ENCODE measurements at places on chromosomes 3 and 15.

DNA sequence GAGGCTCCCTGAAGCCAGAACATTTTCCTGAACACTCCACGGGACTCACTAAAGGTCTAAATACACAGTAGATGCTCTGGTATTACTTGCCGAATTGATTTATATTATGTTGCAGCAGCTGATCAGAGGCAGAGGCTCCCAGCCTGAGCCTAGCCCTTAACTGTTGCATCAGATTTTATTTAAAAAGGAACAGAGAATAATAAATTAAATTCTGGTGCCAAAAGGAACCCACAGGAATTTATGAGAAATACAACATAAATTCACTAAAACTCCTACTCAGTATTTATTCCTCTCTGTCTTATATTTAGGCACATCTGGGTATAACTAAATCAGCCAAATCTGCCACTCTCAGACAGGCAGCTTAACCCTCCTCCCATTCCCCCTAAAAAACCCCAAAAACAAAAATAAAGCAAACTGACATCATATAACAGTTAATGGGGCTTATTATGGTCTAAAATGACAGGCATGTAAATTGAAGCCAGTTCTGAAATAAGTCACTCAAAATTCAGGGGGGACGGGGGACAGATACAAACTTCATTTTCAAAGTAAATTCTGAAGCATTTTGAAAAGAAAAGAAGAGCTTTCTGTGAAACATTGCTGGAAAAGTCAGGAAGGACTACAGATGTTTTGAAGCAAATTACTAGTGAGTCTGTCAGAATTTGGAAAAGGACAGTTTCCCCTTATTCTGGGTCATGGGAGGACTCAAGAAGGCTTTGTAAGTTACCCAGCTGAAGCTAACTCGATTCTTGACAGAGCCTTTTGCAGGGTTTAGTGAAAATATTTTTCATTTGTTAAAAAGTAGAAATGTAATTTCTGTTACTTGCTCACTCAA lies 53.8 kb upstream of the CORO2B start:
- H3K4me3 ChIP-seq: no peak overlapping the region
- peaks cover 4% of the 10 kb centered on the region for H3K27me3 ChIP-seq
- H3K4me1 ChIP-seq: peaks cover 20% of the 10 kb centered on the region
- no peaks in the 10 kb centered on the region for H3K36me3 ChIP-seq
- no peak overlapping the region for H3K27ac ChIP-seq

GRCh38 chr15:67373971-67374370 lies 119.4 kb downstream of the IQCH start:
- H3K36me3 ChIP-seq: no peaks in the 10 kb centered on the region
- no peak overlapping the region for H3K27ac ChIP-seq
- H3K4me1 ChIP-seq: no peaks in the 10 kb centered on the region
- H3K27me3 ChIP-seq: no peaks in the 10 kb centered on the region
- H3K4me3 ChIP-seq: no peak overlapping the region

DNA sequence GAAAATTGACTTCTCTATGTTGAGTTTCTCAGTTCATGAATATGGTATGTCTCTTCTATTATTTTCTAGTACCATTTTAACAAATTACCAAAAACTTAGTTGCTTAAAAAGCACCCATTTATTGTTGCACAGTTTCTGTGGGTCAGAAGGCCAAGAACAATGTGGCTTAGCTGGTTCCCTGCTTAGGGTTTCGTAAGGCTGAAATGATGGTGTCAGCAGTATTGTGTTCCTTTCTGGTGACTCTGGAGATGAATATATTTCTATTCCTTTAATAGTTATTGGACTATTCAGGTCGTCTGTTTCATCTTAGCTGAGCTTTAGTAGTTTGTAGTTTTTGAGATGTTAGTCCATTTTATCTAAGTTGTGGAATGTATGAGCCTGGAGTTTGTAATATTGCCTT lies 44.9 kb downstream of the IL1RAP start:
- no peaks in the 10 kb centered on the region for H3K4me1 ChIP-seq
- H3K36me3 ChIP-seq: peaks cover 9% of the 10 kb centered on the region
- H3K27me3 ChIP-seq: no peaks in the 10 kb centered on the region
- H3K27ac ChIP-seq: no peak overlapping the region
- DNase-seq: no peak

- H3K4me3 ChIP-seq: no peak overlapping the region
- no peak for DNase-seq
- H3K4me1 ChIP-seq: no peaks in the 10 kb centered on the region
- no peaks in the 10 kb centered on the region for H3K36me3 ChIP-seq
These were observed 42.8 kb downstream of the ALDH1L1 start for GRCh38 chr3:126137490-126138130.

DNA sequence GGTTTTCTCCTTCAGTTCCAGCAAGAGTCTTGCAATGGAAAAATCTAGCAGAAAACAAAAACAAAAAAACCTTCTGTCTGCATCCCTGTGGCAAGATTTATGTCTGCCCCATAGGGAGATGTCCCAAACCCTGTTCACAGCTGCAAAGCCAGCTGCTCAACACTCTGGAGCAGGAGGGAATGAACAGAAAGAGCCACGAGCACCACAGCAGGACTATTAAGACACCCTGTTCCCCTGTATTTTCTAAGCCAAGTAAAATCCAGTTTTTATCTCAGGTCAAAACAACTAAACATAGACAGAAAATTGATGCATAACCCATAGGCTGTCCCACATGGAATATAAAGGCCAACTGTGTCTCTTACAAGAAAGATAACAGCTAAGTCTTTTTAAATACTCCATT lies 357.9 kb downstream of the LSAMP start:
- no peaks in the 10 kb centered on the region for H3K4me1 ChIP-seq
- DNase-seq: no peak
- H3K27me3 ChIP-seq: no peaks in the 10 kb centered on the region
- no peaks in the 10 kb centered on the region for H3K36me3 ChIP-seq
- H3K4me3 ChIP-seq: no peak overlapping the region

- H3K27me3 ChIP-seq: peaks cover 1% of the 10 kb centered on the region
- H3K36me3 ChIP-seq: no peaks in the 10 kb centered on the region
These were observed 603.1 kb downstream of the MCTP2 start for GRCh38 chr15:94834494-94834893.

- no peak overlapping the region for H3K4me3 ChIP-seq
- no peak overlapping the region for H3K27ac ChIP-seq
- no peak for DNase-seq
- no peaks in the 10 kb centered on the region for H3K27me3 ChIP-seq
- no peaks in the 10 kb centered on the region for H3K36me3 ChIP-seq
These were observed 47.2 kb upstream of the EIF1B start for GRCh38 chr3:40262331-40262730.

DNA sequence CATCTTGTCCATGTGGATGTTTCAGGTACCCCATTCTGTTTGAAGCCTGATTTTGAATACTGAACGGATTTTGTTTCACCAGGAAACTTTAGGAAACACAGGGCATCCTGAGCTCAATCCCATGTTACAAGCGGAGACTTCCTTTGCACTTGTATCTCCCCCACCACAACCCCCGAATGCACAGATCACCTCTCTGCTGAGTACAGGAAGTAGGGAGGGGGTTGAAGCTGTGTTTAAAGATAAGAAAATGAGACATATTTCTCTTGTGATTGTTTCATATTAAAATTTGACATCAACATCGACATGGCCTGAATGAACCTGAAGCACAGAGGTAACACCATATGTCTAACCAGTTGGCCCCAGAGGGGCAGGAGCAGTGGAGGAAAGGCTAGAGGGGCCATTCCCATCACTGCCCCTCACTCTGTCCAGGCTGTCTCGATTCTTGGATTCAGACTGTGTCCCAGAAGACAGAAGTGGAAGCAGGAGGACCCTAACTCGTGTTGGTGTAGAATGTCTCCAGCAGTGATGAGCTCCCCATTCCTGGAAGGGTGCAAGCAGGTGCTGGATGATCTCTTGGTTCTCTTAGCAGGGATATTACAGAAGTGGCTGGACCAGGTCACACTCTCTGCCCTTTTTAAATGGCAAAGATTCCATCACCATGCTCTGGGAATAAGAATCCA lies 59.6 kb upstream of the IQSEC1 start:
- H3K36me3 ChIP-seq: no peaks in the 10 kb centered on the region
- no peak overlapping the region for H3K4me3 ChIP-seq
- DNase-seq: peak; percentile 64
- H3K27ac ChIP-seq: no peak overlapping the region
- H3K27me3 ChIP-seq: peaks cover 2% of the 10 kb centered on the region

DNA sequence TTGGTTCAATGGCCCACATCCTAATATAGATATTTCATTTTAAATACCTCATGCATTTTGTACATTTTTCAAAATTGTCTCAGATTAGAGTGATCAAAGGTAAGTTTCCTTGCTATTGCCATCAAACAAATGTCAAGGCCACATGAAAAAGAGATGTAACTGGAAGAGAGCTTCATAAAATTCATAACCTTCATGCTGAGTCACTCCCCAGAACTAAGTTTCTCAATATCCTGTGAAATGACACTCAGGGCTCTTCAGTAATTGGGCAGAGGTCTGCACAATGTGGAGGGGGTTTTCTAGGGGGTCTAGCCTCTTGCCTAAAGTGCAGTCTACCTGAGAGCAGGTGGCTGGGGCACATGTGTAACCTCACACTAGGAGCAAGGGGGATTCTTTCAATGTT lies 152.2 kb upstream of the SLC2A2 start:
- no peaks in the 10 kb centered on the region for H3K27me3 ChIP-seq
- no peak overlapping the region for H3K4me3 ChIP-seq
- peaks cover 24% of the 10 kb centered on the region for H3K4me1 ChIP-seq
- no peaks in the 10 kb centered on the region for H3K36me3 ChIP-seq

- H3K36me3 ChIP-seq: no peaks in the 10 kb centered on the region
- no peak overlapping the region for H3K4me3 ChIP-seq
- no peak for DNase-seq
- no peaks in the 10 kb centered on the region for H3K27me3 ChIP-seq
- no peak overlapping the region for H3K27ac ChIP-seq
These were observed 200.0 kb upstream of the TOPAZ1 start for GRCh38 chr3:44041726-44042125.

DNA sequence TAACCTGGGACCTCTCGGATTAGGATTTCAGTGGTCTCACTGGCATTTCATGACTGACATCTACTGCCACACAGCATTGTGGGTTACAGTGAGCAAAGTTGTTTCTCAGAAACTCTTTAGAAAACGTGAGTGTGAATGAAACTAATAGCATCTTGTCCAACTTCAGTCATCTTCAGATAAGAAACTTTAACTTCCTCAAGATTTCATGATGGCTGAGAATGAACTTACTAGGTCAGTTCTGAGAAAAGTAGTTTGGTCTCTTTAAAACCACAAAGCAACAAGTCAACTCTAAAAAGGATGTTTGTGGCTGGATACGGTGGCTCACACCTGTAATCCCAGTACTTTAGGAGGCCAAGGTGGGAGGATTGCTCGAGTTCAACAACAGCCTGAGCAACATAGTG lies 14.2 kb upstream of the HOMER2 start:
- no peaks in the 10 kb centered on the region for H3K27me3 ChIP-seq
- H3K4me3 ChIP-seq: no peak overlapping the region
- H3K36me3 ChIP-seq: no peaks in the 10 kb centered on the region

DNA sequence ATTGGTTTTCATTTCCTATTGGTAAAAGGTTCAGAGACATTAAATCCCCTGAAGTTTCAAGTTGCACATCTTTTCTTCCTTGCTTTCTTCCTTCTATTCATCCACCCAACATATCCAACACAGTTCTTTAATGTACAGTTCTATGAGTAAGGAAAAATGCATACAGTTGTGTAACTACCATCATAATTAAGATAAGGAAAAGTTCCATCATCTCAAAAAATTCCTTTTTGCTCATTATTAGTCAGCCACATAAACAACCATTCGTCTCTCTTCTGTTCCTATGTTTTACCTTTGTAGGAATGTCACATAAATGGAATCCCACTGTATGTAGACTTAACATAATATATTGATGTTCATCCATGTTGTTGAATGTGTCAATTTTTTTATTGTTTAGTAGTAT lies 211.1 kb upstream of the ADAMTS9 start:
- no peaks in the 10 kb centered on the region for H3K36me3 ChIP-seq
- no peak overlapping the region for H3K27ac ChIP-seq
- no peak for DNase-seq
- H3K4me1 ChIP-seq: no peaks in the 10 kb centered on the region

GRCh38 chr15:40696228-40696627 lies 1.3 kb downstream of the RAD51 start:
- peak overlapping the region; percentile 99 for H3K4me3 ChIP-seq
- no peaks in the 10 kb centered on the region for H3K27me3 ChIP-seq
- H3K4me1 ChIP-seq: peaks cover 3% of the 10 kb centered on the region

GRCh38 chr3:12992629-12993516 lies 80.4 kb downstream of the IQSEC1 start:
- H3K4me1 ChIP-seq: peaks cover 8% of the 10 kb centered on the region
- peak overlapping the region; percentile 54 for H3K4me3 ChIP-seq
- H3K27me3 ChIP-seq: peaks cover 1% of the 10 kb centered on the region
- no peak overlapping the region for H3K27ac ChIP-seq
- H3K36me3 ChIP-seq: no peaks in the 10 kb centered on the region

- no peak overlapping the region for H3K27ac ChIP-seq
- peaks cover 51% of the 10 kb centered on the region for H3K27me3 ChIP-seq
- H3K4me3 ChIP-seq: no peak overlapping the region
- DNase-seq: no peak
- H3K36me3 ChIP-seq: no peaks in the 10 kb centered on the region
- no peaks in the 10 kb centered on the region for H3K4me1 ChIP-seq
These were observed 88.8 kb upstream of the TSEN2 start for GRCh38 chr3:12395349-12396012.

DNA sequence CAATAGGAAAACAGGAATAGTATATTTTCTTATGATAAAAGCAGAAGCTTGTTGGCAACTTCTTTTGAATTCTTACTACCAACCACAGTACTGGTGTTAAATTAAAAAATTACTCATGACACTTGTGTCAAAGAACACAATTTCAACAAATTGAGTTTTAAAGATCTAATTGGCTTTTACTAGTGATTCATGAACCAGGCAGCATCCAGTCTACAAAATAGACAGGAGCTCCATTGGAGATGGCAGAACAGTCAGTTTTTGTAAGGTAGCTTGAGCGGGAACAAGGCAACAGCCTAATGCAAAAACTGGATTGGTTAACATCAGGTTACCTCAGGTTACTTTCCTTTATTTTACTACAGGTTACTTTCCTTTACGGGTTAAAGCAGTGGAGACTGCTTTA lies 181.3 kb upstream of the THBS1 start:
- no peaks in the 10 kb centered on the region for H3K4me1 ChIP-seq
- no peak overlapping the region for H3K27ac ChIP-seq
- H3K36me3 ChIP-seq: no peaks in the 10 kb centered on the region
- no peak for DNase-seq
- H3K27me3 ChIP-seq: no peaks in the 10 kb centered on the region

DNA sequence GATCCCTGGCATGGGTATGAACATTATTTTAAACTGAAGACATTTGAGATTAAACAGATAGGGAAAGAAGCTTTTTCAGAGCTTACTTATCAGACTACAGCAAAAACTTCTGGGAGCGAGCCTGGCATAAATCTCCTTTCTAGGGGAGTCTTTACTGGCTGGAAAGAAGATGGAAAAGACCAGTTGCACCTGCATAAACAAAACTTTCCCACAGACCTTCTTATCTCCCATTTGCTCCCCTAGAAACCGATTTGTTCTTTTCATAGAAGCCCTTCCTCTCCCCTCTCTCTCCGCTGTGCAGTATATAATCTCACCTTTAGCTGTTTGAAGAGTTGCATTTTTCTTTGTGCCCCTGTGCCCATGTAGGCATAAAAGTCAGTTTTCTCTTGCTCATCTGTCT lies 93.2 kb downstream of the CHRNA7 start:
- peaks cover 10% of the 10 kb centered on the region for H3K27me3 ChIP-seq
- DNase-seq: no peak
- no peak overlapping the region for H3K4me3 ChIP-seq
- H3K27ac ChIP-seq: no peak overlapping the region
- H3K4me1 ChIP-seq: no peaks in the 10 kb centered on the region
- H3K36me3 ChIP-seq: no peaks in the 10 kb centered on the region

GRCh38 chr15:62549345-62549970 lies 384.4 kb upstream of the C2CD4B start:
- H3K27me3 ChIP-seq: no peaks in the 10 kb centered on the region
- H3K4me3 ChIP-seq: no peak overlapping the region
- H3K36me3 ChIP-seq: no peaks in the 10 kb centered on the region
- H3K27ac ChIP-seq: no peak overlapping the region
